Cardiac muscle cell (in vitro differentiated cells and primary cell): ENCODE measurements at places on chromosomes 16 and 17. TPM values are rescaled to one million over a fixed set of nuclear protein-coding genes. Genes with fewer than 3 reads are reported as not detected.

DNA sequence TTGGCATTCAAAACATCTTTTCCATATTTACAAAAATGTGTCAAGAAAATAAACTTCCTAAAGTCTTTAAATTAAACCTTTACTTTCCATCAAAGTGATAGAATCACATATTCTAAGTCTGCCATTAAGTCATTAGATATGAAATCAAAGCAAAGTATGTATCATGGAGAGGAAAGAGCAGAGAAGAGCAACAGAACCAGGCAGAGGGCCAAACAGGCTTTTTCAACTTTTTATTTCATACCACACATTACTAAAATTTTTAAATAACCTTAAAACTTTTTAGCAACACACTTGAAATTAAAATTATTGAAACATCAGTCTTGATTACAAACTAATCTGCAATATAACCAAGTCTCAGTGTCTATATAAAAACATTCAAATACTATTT, 13.8 kb downstream of the SIAH1 start:
- no peak overlapping the region for H3K27ac ChIP-seq
- no peaks in the 10 kb centered on the region for H3K27me3 ChIP-seq
- no peak overlapping the region for H3K4me3 ChIP-seq
- peak; percentile 15 for DNase-seq
- no peaks in the 10 kb centered on the region for H3K36me3 ChIP-seq

DNA sequence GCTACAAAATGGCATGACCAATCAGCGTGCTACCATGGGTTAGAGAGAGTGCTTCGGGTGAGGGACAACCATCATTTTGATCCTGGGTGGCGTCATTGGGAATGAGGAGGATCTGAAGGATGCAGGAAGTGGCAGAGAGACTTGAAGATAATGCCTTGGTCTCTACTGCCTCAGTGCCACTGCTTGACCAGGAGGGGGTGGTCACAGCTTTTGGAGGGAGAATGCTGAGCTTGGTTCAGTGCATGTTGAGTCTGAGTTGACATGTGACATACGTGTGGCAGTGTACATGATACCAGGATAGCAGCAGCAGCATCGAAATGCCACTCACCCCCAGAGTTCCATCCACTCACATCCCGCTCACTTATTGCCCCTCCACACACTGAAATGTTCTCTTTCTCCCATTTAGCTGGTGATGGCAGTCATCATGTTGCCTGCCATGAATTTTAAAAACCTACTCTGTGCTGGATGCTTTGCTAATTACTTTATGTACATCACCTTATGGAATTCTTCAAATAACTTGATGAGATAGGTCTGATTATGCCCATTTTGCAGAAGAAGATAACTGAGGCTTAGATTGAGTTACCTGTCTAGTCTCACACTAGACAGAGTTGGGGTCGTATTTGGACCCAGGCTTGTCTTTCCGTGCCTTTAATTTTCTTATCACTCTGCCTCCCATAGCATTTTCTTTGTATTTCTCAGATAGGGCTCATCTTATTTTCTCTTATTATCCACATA, 36.7 kb downstream of the ARSG start:
- no peaks in the 10 kb centered on the region for H3K27me3 ChIP-seq
- H3K4me1 ChIP-seq: no peaks in the 10 kb centered on the region
- no peak overlapping the region for H3K4me3 ChIP-seq

DNA sequence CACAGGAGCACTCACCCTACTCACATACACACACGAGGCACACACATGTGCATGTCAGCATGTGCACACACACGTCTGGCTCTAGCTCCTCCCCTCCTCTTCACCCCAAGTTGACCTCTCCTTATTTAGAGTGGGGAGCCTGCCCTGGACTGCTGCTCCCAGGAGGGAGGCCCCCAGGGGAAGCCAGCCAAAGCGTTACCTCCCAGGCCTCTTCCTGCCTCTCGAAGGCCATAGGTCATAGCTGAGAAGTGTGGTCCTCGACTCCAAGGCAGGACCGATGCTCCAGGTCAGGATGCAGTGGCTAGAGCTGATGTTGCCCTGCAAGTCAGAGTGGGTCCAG, 18.8 kb downstream of the POLR3K start:
- no peaks in the 10 kb centered on the region for H3K27me3 ChIP-seq
- H3K27ac ChIP-seq: peak overlapping the region; percentile 19
- no peak for DNase-seq
- H3K36me3 ChIP-seq: no peaks in the 10 kb centered on the region
- H3K4me3 ChIP-seq: no peak overlapping the region
- peaks cover 8% of the 10 kb centered on the region for H3K4me1 ChIP-seq

DNA sequence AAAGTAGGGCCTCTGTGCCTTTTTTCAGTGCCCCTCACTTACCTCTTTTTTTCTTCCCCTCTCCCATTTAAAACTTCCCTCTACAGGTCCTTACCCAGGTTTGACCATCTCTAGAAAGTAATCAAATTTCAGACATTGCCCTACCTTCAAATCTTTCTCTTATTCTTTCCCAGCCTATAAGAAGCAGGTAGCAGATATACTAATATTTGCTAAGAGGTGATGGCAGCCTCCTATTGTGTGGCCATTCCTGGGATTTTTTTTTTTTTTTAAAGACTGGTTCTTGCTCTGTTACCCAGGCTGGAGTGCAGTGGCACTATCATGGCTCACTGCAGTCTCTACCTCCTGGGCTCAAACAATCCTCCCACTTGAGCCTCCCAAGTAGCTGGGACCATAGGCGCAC, 111.1 kb upstream of the HAS3 start:
- no peak for DNase-seq
- no peak overlapping the region for H3K27ac ChIP-seq
- H3K4me1 ChIP-seq: no peaks in the 10 kb centered on the region
- no peak overlapping the region for H3K4me3 ChIP-seq
- no peaks in the 10 kb centered on the region for H3K36me3 ChIP-seq

GRCh38 chr17:30372755-30373154, 6.0 kb upstream of the CPD start:
- no peak for DNase-seq
- H3K36me3 ChIP-seq: no peaks in the 10 kb centered on the region
- no peak overlapping the region for H3K27ac ChIP-seq
- H3K27me3 ChIP-seq: no peaks in the 10 kb centered on the region
- no peak overlapping the region for H3K4me3 ChIP-seq

DNA sequence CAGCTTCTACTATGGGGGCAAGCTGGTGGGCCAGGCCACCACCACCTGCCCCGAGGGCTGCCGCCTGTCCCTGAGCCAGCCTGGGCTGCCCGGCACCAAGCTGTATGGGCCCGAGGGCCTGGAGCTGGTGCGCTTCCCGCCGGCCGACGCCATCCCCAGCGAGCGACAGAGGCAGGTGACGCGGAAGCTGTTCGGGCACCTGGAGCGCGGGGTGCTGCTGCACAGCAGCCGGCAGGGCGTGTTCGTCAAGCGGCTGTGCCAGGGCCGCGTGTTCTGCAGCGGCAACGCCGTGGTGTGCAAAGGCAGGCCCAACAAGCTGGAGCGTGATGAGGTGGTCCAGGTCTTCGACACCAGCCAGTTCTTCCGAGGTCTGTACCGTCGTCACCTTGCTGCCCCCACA, 19.5 kb downstream of the IRF8 start:
- no peak overlapping the region for H3K27ac ChIP-seq
- no peaks in the 10 kb centered on the region for H3K27me3 ChIP-seq
- H3K36me3 ChIP-seq: no peaks in the 10 kb centered on the region
- H3K4me1 ChIP-seq: peaks cover 7% of the 10 kb centered on the region
- DNase-seq: no peak

- H3K36me3 ChIP-seq: no peaks in the 10 kb centered on the region
- H3K27me3 ChIP-seq: no peaks in the 10 kb centered on the region
- no peak for DNase-seq
- no peak overlapping the region for H3K27ac ChIP-seq
These were observed 6.6 kb downstream of the ENDOV start for GRCh38 chr17:80421381-80422090.

- no peaks in the 10 kb centered on the region for H3K27me3 ChIP-seq
- H3K4me1 ChIP-seq: peaks cover 6% of the 10 kb centered on the region
- H3K27ac ChIP-seq: no peak overlapping the region
- no peak for DNase-seq
- no peaks in the 10 kb centered on the region for H3K36me3 ChIP-seq
- no peak overlapping the region for H3K4me3 ChIP-seq
These were observed 8.2 kb upstream of the MPRIP start for GRCh38 chr17:17034026-17034425.

GRCh38 chr16:50736448-50736847, 5.4 kb upstream of the CYLD start:
- peaks cover 11% of the 10 kb centered on the region for H3K4me1 ChIP-seq
- DNase-seq: no peak
- H3K27me3 ChIP-seq: no peaks in the 10 kb centered on the region
- no peaks in the 10 kb centered on the region for H3K36me3 ChIP-seq

DNA sequence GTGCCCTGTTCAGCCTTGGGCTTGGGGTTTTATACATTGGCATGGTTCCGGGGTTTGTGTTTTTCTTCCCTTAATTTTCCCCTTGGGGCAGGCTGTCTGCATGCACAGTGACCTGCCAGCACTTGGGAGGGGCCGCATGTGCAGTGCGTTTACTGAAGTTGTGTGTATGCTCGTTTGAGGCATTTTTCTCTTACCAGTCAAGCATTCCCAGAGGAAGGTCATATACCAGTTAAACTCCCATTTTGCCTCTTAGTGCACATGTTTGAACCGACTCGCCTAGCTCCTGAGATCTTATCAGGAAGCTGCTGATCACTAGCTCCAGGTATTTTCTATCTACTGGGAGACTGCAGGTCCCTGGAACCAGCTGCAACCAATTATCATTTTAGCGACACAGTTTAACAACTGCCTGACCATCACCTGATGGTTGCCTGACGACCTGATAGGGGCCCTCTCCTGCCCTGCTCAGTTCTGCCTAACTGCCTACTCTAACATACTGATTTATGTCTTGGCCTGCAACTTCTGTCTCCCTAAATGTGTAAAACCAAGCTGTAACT, 51.4 kb downstream of the MFSD11 start:
- H3K4me3 ChIP-seq: no peak overlapping the region
- H3K4me1 ChIP-seq: peaks cover 8% of the 10 kb centered on the region
- peak overlapping the region; percentile 74 for H3K27ac ChIP-seq
- DNase-seq: no peak

DNA sequence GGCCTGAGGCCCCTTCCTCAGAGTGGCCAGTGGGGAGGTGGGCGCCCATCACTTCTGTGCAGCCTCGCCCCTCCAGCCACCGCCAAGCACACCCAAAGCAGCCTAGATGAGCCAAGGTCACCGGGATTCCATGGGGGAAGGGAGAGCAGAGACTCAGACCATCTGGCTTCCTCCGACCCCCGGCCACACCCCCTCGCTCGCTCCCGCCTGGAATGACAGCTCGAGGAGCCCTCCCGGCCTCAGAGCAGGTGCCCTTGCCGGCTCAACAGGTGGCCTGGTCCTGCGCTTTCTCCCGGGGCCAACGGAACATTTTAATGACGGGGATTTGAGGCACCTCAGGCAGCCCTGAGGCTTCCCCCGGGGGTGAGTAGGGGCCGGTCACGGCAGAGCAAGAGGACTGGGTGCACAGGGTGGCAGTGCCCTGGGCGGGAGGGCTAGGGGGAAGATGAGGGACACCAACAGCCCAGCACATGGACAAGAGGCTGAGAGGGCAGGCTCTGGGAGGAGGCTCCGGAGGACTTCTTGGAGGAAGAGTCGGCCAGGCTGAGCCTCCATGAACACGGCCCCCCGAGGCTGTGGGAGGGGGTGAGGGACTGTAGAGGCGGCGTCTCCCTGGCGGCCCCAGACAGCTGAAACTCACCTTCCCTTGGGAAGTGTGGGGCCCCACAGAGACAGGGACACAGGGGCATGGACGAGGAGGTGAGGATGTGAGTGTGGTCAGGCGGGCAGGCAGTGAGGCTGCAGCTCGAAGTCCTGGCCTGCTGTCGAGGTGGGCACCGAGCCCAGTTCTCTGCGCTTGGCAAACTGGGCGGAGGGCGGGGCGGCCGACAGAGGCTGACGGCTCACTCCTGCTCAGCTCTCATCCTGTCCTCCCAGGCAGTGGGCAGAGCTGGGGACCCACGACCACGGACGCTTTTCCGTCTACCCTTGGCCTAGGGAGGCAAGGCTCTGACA, 12.5 kb upstream of the C1QTNF8 start:
- H3K4me3 ChIP-seq: no peak overlapping the region
- no peaks in the 10 kb centered on the region for H3K4me1 ChIP-seq
- H3K27me3 ChIP-seq: peaks cover 15% of the 10 kb centered on the region
- DNase-seq: peak; percentile 9
- no peak overlapping the region for H3K27ac ChIP-seq

GRCh38 chr17:49972486-49973270, 3.7 kb downstream of the DLX4 start:
- DNase-seq: no peak
- H3K27me3 ChIP-seq: peaks cover 98% of the 10 kb centered on the region
- peak overlapping the region; percentile 11 for H3K4me3 ChIP-seq
- peaks cover 4% of the 10 kb centered on the region for H3K4me1 ChIP-seq
- no peak overlapping the region for H3K27ac ChIP-seq

TBC1D3H gene
- not detected in 2 replicates for polyA plus RNA-seq

TMEM100 gene
- polyA plus RNA-seq: 1.2 TPM in 1 of 2 replicates, not detected in the other

STX1B gene
- 5.6 and 8.0 TPM in 2 replicates for polyA plus RNA-seq

RGS11 gene
- 12.0 and 17.0 TPM in 2 replicates for polyA plus RNA-seq

MARCHF10 gene
- 1.1 and 3.1 TPM in 2 replicates for polyA plus RNA-seq
